ENCODE measurements at places on chromosomes 12 and 14.

GRCh38 chr12:25404955-25405354 is 148.1 kb downstream of the LMNTD1 start:
- no peak for DNase-seq

- no peak for DNase-seq
Measured at GRCh38 chr14:83825843-83826242, 1704.1 kb upstream of the FLRT2 start.

DNA sequence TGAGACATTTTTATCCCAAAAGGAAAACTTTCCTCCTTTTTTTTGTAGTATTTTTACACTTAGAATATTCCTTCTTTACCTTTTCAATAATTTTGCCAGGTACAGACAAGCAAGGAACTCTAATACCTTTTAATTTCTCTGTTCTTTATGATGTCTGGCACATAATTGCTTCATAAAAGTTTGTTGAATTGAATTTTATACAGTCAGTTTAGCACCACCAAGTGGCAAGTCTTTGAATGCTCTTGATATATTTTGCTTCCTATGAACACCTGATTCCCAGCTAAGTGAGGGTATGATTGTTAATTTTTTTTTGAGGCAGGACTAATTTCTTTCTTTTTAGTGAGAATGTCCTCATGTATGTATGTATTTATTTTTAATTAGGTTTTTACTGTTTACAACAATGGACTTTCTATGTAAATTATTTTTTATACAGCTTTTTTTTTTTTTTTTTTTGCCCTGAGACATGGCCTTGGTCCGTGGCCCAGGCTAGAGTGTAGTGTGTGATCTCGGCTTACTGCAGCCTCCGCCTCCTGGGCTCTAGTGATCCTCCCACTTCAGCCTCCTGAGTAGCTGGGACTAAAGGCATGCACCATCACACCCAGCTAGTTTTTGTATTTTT is 6.9 kb downstream of the TBC1D15 start:
- DNase-seq: no peak

- DNase-seq: no peak
Measured at GRCh38 chr14:93369713-93370266, 22.8 kb downstream of the COX8C start.

- no peak for DNase-seq
Measured at GRCh38 chr14:103693515-103693914, 21.7 kb downstream of the XRCC3 start.

GRCh38 chr12:58262796-58263195 is 321.4 kb downstream of the ATP23 start:
- no peak for DNase-seq

DNA sequence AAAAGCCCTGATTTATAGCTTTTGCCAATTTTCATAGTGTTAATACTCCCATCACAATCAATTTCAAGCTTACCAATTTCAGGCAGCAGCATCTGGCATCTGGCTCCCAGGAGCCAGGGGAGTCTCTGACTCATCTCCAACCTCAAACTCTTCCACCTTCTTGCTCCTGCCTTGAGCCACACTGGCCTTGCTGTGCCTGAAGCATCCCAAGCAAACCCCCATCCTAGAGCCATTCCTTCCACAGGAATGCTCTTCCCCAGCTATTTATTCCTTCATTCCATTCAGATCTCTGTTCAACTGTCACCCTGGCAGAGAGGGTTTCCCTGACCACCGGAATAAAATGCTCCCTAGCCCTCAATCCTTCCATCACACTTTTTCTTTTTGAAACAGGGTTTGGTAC is 13.9 kb upstream of the PPP1CC start:
- no peak for DNase-seq

DNA sequence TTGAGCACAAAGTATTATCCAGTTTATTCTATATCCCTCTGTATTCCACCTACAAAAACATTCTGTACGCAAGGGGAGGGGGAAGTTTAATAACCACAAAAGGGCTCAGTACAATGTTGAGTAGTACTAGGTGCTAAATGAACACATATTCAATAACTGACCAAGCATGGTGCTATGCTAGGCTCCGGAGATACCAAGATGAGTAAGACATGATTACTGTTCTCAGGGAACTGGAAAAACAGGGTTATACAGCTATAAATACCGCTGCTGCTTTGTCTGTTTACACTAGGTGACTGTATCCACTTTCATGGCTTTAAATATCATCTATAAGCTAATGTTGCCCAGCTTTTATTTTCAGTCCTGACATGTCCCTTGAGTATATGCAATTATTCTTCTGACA is 135.8 kb downstream of the INSM2 start:
- no peak for DNase-seq

- DNase-seq: no peak
Measured at GRCh38 chr14:33029511-33029910, 90.8 kb downstream of the NPAS3 start.

- no peak for DNase-seq
Measured at GRCh38 chr12:95637471-95638155, 86.3 kb upstream of the USP44 start.

- no peak for DNase-seq
Measured at GRCh38 chr14:69815556-69815955, 18.5 kb upstream of the SLC10A1 start.

DNA sequence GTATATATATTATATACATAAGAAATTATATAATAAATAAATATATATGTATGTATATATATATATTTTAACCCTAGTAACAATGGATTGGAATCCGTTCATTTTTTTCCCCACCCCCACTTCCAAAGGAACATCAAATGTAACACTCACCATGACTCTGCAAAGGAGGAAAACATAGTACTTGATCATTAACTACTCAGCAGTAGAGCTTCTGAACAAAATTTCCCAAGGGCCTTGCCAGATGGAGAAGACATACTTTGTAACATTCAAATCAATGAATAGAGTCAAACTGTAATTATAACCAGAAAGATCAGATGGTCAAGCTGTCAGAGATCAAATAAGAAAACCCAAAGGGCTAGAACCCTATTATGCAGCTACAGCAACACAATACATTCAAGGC is 126.0 kb upstream of the CNTN1 start:
- no peak for DNase-seq

DNA sequence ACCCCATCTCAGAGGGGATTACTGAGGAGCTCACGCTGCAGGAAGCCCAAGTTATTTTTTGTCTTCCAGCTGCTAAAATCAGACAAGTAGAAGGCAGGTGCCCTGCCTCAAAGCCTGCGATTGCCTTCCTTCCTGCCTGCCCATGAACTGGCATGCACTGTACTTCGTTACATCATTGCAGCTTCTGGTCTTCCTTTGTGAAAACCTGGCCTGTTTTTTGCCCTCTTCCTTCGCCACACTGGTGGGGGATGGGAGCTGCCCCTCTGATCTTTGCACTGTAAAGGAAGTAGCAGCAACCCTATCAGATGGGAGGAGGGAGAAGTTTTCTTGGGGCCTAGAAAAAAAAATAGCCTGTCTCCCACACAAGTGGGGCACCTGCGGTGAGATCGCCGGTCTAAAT is 1098.7 kb downstream of the BCL11B start:
- DNase-seq: peak; percentile 35

GRCh38 chr12:112973818-112974231 is 4.5 kb upstream of the OAS2 start:
- DNase-seq: no peak

- no peak for DNase-seq
Measured at GRCh38 chr12:68794653-68795251, 13.2 kb upstream of the MDM2 start.

- no peak for DNase-seq
Measured at GRCh38 chr12:321606-322326, 59.1 kb upstream of the SLC6A13 start.

DNA sequence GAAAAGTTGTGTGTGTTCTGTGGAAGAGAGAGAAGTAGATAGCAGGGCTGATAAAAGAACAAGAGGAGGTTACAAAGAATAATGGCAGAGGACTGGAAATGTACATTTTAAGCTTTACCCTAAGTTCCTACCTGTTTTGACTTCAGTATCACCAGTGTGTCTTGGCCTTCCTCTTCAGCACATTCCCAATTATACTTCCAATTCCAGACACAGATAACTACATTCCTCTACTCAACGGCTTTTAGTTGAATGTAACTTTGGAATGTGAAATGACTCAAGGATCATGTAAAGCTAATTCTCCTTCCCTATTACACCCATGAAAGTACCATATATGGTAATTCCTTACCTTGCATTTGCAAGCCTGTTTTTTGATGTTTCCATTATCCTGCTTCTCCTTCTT is 5.0 kb downstream of the MGST1 start:
- DNase-seq: no peak

GRCh38 chr12:70040141-70040540 is 203.1 kb upstream of the CNOT2 start:
- DNase-seq: no peak

DNA sequence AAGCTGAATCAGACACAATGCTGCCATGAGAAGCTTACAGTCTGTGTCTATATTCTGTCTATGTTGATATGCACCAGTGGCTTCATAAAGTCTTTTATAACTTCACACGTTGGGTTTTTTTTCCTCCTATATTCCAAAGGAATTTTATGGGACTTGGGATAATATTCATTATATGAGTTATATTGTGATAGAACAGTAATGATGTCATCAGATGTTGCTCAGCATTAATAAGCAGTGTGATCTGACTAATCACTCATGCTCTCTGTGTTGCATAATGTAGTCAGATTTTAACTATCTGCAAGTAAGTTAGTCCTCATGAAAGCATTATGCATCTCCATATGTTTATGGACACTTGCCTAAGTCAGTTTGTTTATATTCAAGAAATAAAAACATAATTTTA is 159.6 kb downstream of the PLCZ1 start:
- no peak for DNase-seq

DNA sequence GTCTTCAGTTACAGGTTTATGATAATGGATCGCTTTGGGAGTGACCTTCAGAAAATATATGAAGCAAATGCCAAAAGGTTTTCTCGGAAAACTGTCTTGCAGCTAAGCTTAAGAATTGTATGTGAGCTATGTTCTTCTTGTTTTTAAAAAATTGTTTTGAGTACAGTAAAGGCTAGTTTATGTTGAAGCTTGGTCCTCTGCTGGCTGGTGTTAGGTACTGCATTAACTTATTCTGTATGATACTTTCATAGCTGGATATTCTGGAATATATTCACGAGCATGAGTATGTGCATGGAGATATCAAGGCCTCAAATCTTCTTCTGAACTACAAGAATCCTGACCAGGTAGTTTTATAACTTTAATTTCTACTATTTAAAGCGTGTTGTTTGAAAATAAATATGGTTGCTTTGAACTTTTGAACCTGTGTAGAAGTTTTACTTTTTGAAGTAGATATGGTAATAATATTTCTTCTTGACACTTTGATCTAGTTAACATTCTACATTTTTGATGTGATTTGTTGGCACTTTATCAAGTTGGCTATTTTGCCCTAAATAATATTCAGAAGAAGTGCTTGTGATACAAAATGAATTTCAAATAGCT is 55.7 kb downstream of the VRK1 start:
- no peak for DNase-seq

- no peak for DNase-seq
Measured at GRCh38 chr14:61197416-61197815, 83.7 kb downstream of the TMEM30B start.
